ENCODE measurements at places on chromosomes 4 and X.

GRCh38 chr4:176902710-176903323 is 110.1 kb upstream of the VEGFC start:
- no peak for DNase-seq

- peak; percentile 57 for DNase-seq
Measured at GRCh38 chr4:85474818-85475630, at the start of gene ARHGAP24. Gene ARHGAP24, plus strand, starts transcription at chr4:85475150.

GRCh38 chr4:10205223-10205622 is 88.6 kb upstream of the WDR1 start:
- DNase-seq: no peak

DNA sequence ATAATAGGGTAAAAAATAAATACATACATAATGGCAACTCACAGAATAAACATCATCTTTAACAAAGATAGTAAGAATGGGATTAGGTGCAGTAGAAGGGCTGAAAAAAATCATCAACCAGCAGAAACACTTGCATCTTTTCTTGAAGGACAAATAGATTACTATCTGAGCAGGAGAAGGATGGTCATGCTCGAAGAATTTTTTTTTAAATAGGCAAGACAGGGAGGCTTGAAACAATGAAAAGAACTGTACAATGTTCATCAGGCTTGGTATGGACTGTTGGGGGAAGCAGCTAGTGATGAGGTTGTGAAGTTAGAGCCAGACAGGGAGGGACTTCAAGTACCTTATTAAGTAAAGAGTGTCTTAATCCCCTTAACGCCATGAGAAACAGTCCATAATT is 167.4 kb upstream of the LDB2 start:
- DNase-seq: no peak

- no peak for DNase-seq
Measured at GRCh38 chr4:43048570-43048969, 156.1 kb downstream of the GRXCR1 start.

Data from smooth muscle cell of the brain vasculature (primary cell).